Activated CD4-positive, CD25-positive, alpha-beta regulatory T cell treated with anti-CD3 and anti-CD28 coated beads, Interleukin-2, amount 50 U/mL, for 16 hours (primary cell): ENCODE measurements at places on chromosomes 13 and 19.

GRCh38 chr13:105466376-105466775, 1069.1 kb downstream of the EFNB2 start:
- no peak for DNase-seq

GRCh38 chr19:42023121-42023942, 29.3 kb upstream of the ATP1A3 start:
- no peak for DNase-seq

DNA sequence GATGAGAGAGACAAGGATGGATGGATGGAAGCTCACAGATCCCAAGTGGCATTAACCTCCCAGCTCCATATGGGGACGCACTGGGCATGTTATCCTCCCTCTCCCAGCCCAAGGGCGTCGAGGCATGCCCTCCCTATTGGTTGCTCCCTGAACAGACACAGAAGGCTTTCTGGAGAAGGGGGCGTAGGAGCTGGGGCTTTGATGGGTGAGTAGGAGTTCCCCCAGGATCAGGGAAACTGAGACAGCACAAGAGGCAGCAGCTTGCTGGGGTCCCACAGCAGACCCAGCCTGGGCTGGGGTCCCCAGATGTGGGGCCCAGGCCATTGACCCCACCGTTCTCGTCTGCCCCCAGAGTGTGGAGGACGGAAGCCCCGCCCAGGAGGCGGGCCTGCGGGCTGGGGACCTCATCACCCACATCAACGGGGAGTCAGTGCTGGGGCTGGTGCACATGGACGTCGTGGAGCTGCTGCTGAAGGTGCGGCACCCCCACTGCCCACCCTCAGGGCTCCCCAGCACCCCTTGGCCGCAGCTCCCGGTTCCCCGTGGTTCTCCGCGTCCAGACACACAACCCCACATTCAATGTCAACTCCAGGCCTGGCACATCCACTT, 7.5 kb upstream of the PIK3R2 start:
- no peak for DNase-seq

DNA sequence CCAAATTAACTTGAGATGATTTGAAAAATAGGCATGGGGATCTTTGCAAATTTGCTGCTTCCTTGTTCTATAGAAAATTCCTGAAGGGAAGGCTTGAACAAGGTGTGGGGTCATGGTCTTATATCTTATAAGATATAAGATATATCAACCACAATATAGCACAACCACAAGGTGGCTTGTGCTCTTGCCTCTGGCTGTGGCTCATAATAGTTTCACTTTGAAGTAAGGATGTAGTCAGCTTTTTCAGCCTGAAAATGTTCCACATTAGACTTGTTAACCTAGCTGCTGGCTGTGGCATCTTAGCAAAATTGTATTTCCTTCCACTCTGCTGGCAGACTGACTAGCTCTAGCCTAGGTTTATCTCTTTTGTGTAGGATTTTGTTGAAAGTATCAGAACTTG, 169.7 kb downstream of the KLF5 start:
- DNase-seq, result no peak

DNA sequence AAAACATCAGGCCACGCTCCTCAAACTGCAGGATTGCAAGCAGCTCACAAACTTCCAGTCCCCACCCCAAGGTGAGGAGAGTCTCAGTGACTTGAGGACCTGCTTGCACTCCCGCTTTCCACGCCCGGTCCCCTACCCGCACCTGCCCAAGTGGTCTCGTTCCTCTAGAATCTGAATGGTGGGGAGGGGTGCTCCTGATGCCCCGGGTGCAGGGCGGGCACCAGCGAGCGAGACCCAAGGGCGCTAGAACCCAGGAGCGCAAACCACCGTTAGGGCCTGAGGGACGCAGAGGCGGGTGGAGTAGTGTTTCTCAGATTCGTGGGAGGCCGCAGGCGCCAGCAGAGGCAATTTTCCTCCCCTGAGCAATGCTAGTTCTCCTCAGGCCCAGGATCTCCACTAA, 40.3 kb downstream of the SOX1 start:
- no peak for DNase-seq

DNA sequence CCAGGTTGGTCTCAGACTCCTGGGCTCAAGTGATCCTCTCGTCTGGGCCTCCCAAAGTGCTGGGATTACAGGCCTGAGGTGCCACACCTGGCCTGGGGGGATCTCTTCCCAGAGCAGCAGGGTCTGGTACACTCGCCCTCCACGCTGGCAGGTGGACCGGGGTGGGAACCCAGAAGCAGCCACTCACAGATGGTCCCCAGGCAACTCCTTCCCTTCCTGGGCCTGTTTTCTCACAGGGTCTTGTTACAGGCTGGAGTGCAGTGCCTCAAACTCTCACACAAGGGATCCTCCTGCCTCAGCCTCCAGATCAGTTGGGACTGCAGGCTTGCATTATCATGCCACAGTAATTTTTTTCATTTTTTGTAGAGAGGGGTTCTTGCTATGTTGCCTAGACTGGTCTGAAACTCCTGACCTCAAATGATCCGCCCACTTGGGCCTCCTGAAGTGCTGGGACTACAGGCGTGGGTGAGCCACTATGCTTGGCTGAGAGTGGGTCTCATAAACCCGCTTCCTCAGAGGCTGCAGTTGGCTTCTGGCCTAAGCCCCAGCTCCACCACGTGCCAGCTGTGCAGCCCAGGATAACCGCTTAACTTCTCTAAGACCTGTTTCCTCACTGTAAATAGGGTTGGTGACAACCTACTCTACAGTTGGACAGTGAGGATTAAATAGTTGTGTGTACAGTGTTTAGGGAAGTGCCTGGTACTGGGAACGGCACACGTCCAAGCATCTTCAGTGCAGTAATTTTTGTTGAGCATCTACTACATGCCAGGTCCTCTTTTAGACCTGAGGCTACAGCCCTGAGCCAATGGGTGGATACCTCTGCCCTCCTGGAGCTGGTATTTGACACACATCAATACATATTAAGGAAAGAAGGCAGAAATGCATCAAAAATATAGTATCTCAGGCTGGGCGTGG, 871 bp upstream of the CCER2 start:
- DNase-seq, result no peak

- no peak for DNase-seq
Observed at GRCh38 chr13:75518439-75519088, 19.1 kb downstream of the COMMD6 start.
